ENCODE measurements at places on chromosomes 5 and 9. TPM values are rescaled to one million over a fixed set of nuclear protein-coding genes. Genes with fewer than 3 reads are reported as not detected.

GRCh38 chr9:127144670-127145445 is 22.4 kb upstream of the ANGPTL2 start:
- no peak overlapping the region for H3K4me3 ChIP-seq
- no peaks in the 10 kb centered on the region for H3K4me1 ChIP-seq
- H3K27me3 ChIP-seq: no peaks in the 10 kb centered on the region
- DNase-seq: no peak

GRCh38 chr5:56360816-56361215 is 127.7 kb upstream of the ANKRD55 start:
- no peak for DNase-seq
- H3K36me3 ChIP-seq: no peaks in the 10 kb centered on the region
- H3K4me3 ChIP-seq: no peak overlapping the region
- H3K4me1 ChIP-seq: peaks cover 8% of the 10 kb centered on the region

DNA sequence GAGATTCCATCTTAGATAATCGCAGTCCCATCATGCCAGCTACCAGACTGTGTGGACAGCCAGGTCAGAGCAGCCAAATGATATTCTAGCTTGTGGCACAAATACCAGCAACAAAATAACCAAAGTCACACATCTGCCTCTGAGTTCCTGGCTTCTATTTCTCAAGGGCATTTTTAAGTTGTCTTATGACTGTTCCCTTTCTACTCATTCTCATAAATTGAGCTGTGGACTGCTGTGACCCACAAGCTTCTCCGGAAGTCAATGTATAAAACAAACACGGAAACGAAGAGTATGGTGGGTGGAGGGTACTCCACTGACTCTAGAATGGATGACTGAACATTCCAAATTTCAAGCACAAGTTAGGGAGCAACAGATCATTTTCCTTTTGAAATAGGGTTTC is 43.9 kb downstream of the PDCD1LG2 start:
- no peaks in the 10 kb centered on the region for H3K27me3 ChIP-seq
- no peak for DNase-seq
- no peaks in the 10 kb centered on the region for H3K36me3 ChIP-seq
- no peaks in the 10 kb centered on the region for H3K4me1 ChIP-seq
- H3K27ac ChIP-seq: no peak overlapping the region
- H3K4me3 ChIP-seq: no peak overlapping the region

DNA sequence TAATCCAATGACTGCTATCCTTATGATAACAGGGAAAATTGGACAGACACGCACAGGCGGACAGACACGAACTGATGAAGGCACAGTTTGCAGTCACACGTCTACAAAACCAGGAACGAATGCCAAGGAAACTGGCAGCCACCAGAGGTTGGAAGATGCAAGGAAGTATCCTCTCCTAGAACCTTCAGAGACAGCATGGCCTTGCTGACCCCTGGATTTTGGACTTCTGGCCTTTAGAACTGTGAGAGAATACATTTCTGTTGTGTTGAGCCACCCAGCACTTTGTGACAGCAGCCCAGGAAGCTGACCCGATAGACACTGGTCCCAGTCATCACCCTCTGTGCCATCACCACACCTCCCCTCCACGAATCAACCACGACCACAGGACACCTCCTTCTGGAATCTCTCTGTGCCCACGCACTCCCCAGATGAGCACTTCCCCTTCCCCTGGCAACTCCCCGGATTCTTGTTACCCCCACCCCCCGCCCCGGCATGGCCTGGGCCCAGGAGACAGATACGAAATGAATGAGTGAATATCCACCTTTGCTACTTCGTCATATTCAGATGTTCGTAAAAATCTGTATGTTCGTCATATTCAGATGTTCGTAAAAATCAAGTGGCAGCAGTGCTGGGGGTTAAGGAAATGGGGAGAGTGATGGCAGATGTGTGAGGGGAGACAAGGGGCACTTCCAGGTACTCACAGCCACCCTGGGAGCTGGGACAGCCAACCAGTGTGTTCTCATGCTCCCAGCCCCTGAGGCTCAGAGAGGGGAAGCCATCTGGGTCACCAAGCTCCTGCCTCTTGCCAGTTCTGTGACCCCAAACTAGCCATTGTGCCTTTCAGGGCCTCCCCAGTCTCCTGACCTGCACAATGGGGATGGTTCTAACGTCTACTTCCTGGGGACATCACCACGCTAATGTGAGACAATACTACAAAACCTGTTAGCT is 18.5 kb downstream of the GBGT1 start:
- DNase-seq: no peak
- H3K27ac ChIP-seq: peak overlapping the region; percentile 6
- peak overlapping the region; percentile 57 for H3K4me3 ChIP-seq
- H3K27me3 ChIP-seq: no peaks in the 10 kb centered on the region
- H3K36me3 ChIP-seq: no peaks in the 10 kb centered on the region

- H3K27me3 ChIP-seq: no peaks in the 10 kb centered on the region
- H3K4me1 ChIP-seq: no peaks in the 10 kb centered on the region
- H3K27ac ChIP-seq: no peak overlapping the region
- DNase-seq: no peak
These were observed 441.2 kb upstream of the ZNF462 start for GRCh38 chr9:106421772-106422171.

DNA sequence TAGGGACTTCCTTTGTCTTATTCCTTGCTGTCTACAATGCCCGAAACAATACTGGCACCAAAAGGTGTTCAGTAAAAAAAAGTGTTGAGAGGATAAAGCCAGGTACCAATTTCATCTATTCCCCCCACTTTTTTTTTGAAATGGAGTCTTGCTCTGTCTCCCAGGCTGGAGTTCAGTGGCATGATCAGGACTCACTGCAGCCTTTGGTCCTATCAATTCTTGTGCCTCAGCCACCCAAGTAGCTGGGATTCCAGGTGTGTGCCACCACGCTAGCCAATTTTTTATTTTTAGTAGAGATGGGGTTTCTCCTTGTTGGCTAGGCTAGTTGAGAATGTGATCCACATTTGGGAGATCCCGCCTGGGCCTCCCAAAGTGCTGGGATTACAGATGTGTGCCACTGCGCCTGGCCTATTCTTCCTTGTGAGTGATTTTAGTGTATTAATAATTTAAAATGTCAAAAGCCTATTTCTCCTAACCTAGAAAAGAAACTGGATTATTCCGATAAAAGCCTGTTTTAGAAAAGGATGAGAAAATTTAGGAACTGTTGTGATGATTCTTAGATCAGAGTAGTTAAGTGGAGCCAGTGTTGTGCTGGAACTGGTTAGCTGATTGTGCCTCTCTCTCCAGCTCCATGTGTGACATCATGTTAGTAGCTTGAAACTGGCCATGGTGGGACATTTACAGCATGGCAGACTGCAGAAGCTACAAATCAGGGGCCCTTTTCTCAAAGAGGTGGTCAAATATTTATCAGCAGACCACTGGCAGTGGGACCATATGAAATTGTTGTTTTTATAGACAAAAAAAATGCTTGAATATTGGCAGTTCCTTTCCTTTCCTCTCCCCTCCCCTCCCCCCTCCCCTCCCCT is 14.3 kb downstream of the CDC42SE2 start:
- H3K4me3 ChIP-seq: no peak overlapping the region
- peaks cover 13% of the 10 kb centered on the region for H3K36me3 ChIP-seq
- DNase-seq: peak; percentile 60
- peak overlapping the region; percentile 71 for H3K27ac ChIP-seq

DNA sequence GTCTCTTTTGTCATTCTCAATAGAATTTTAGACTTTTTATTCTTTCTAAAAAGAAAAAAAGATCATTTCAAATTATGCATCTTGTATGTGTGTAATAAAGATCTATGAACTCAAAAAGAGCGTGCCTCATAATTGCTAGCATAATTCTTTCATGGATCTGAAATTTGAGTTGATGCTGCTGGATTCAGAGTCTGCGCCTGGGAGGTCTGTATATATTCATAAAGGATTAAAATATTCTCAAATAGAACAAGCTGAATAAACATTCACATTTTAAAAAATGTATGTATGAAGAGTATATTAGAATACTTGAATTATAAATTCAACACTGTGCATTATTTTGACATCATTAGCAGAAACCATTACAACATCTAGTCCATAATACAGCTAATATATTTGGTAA is 297.8 kb upstream of the GRAMD2B start:
- no peak for DNase-seq
- H3K4me1 ChIP-seq: no peaks in the 10 kb centered on the region
- H3K27me3 ChIP-seq: no peaks in the 10 kb centered on the region
- no peaks in the 10 kb centered on the region for H3K36me3 ChIP-seq

- H3K27ac ChIP-seq: no peak overlapping the region
- no peak overlapping the region for H3K4me3 ChIP-seq
- H3K4me1 ChIP-seq: no peaks in the 10 kb centered on the region
- no peaks in the 10 kb centered on the region for H3K27me3 ChIP-seq
- no peaks in the 10 kb centered on the region for H3K36me3 ChIP-seq
These were observed 41.2 kb downstream of the FREM1 start for GRCh38 chr9:14868772-14869583.

RNF208 gene
- total RNA-seq: 0.36 TPM

GRCh38 chr5:6722015-6722414 is 8.8 kb downstream of the TENT4A start:
- H3K27ac ChIP-seq: peak overlapping the region; percentile 66
- H3K27me3 ChIP-seq: no peaks in the 10 kb centered on the region
- H3K4me3 ChIP-seq: peak overlapping the region; percentile 45
- DNase-seq: no peak

FSD1L gene
- 1.1 TPM for total RNA-seq

DNA sequence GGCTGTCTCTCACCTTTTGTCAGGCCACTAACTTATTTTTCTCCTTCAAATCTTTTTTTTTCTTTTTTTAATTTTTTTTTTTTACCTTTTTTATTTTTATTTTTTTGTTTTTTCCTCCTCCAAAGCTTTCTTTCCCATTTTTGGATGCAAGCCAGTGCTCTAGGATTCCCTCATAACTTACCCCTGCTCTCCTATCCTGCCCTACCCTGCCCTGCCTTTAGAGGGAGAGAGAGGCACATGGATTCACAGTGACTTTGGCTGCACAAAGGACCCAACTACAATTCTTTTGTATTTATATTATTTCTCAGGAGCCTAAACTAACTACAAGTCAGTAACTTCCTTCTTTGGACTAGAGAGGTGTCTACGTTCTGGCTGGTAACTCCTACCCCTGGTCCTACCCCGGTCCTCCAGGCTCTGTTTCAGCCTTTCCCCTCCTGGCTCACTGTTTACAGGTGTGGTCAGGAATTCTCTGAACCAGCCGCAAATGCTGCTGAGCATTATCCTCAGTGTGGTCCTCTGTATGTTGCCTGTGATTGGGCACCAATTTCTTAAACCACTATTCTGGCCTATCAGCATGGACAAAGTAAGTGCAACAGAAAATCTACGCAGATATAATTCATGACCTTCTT is 8.4 kb upstream of the RUSC2 start:
- peak; percentile 73 for DNase-seq
- H3K36me3 ChIP-seq: no peaks in the 10 kb centered on the region
- H3K4me1 ChIP-seq: no peaks in the 10 kb centered on the region

C5orf46 gene
- not detected for total RNA-seq

CTNND2 gene
- total RNA-seq: not detected

TPM2 gene
- total RNA-seq: not detected

- no peaks in the 10 kb centered on the region for H3K36me3 ChIP-seq
- no peaks in the 10 kb centered on the region for H3K27me3 ChIP-seq
- no peak overlapping the region for H3K4me3 ChIP-seq
- DNase-seq: peak; percentile 65
These were observed 671.1 kb downstream of the TAF11L14 start for GRCh38 chr5:18305288-18305924.

PDE6A gene
- not detected for total RNA-seq

KCNV2 gene
- total RNA-seq: 1.8 TPM

DNA sequence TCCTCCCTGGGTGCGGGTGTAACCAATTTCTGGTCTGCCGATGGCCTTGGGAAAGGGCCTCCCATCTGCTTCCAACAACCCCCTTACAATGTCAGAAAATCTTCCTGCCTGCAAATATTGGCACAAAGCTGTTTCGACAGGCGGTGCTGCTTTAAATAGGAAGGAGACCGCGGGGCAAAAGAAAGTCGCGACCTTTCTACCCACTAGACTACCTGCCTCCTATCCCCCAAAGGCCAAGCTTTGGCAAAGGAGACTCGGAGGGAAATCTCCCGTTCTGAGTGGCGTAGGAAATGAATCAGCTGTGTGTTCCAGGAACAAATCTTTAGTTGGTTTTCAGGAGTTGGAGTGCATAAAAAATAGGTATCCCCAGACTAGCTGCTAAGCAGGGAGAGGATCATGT is 36.8 kb upstream of the NFIB start:
- DNase-seq: no peak
- H3K4me1 ChIP-seq: peaks cover 12% of the 10 kb centered on the region

- H3K4me1 ChIP-seq: no peaks in the 10 kb centered on the region
- H3K36me3 ChIP-seq: no peaks in the 10 kb centered on the region
- H3K4me3 ChIP-seq: no peak overlapping the region
- no peak for DNase-seq
- H3K27me3 ChIP-seq: no peaks in the 10 kb centered on the region
- no peak overlapping the region for H3K27ac ChIP-seq
These were observed 391.1 kb upstream of the ZNF608 start for GRCh38 chr5:125137535-125137934.

DNA sequence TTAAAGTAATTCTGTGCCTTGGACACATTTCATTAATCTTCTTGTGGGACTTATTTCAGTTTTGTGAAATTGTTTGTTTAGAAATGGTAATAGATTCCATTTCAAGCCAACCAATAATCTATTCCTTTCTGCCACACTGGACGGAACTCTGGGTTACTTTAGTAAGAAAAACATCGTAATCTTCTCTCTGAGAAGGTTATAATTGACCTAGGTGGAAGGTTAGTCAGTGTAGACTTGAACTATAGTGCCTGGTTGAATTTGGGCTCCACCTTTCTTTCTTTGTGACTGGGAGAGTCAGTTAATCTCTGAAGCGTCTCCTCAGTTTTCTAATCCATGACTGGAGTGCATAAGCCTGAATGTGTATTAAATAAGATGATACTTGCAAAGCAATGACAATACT is 89.7 kb upstream of the PRLR start:
- no peak overlapping the region for H3K27ac ChIP-seq
- no peaks in the 10 kb centered on the region for H3K27me3 ChIP-seq
- no peak overlapping the region for H3K4me3 ChIP-seq

DTWD2 gene
- total RNA-seq: 5.8 TPM

CKMT2 gene
- total RNA-seq: not detected

GRCh38 chr5:50647726-50648125 is 18.7 kb upstream of the PARP8 start:
- H3K4me1 ChIP-seq: peaks cover 6% of the 10 kb centered on the region
- no peaks in the 10 kb centered on the region for H3K36me3 ChIP-seq
- no peaks in the 10 kb centered on the region for H3K27me3 ChIP-seq
- no peak for DNase-seq
- no peak overlapping the region for H3K4me3 ChIP-seq

- H3K36me3 ChIP-seq: peaks cover 26% of the 10 kb centered on the region
- H3K4me1 ChIP-seq: no peaks in the 10 kb centered on the region
- no peaks in the 10 kb centered on the region for H3K27me3 ChIP-seq
- no peak overlapping the region for H3K27ac ChIP-seq
- no peak for DNase-seq
These were observed 23.6 kb downstream of the PRRC2B start for GRCh38 chr9:131417264-131418142.

IRX2 gene
- not detected for total RNA-seq

LCN15 gene
- not detected for total RNA-seq

All from Karpas-422 (cell line).